ENCODE measurements at places on chromosomes 5 and 9.

GRCh38 chr9:103485138-103485537 is 490.0 kb downstream of the CYLC2 start:
- DNase-seq, result no peak

GRCh38 chr9:90307891-90308290 is 334.7 kb downstream of the DIRAS2 start:
- no peak for DNase-seq

DNA sequence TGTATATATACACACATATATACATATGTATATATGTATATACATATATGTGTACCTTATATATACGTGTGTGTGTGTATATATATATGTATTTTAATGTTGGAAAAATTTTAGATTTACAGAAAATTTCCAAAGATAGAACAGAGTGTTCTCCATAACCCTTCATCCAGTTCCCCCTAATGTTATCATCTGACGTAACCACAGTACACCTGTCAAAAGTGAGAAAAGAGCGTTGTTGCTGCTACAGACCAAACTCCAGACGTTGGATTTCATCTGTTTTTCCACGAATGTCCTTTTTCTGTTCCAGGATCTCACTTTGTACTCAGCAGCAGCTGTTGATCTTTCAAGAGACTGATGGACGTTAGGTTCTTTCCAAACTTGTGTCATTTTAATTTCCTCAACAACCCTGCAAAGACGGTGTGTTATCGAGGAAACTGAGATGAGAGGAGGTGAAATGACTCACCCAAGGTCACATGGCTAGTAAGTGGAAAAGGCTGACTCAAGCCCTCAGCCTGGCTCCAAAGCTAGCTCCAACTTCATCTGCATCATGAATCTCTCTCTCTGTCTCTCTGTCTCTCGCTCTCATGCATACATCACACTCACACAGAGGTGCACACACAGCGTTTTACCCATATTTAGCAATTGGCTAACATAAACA is 17.0 kb upstream of the NTNG2 start:
- no peak for DNase-seq

GRCh38 chr9:137189297-137190295 is 1.1 kb downstream of the SSNA1 start:
- no peak for DNase-seq

DNA sequence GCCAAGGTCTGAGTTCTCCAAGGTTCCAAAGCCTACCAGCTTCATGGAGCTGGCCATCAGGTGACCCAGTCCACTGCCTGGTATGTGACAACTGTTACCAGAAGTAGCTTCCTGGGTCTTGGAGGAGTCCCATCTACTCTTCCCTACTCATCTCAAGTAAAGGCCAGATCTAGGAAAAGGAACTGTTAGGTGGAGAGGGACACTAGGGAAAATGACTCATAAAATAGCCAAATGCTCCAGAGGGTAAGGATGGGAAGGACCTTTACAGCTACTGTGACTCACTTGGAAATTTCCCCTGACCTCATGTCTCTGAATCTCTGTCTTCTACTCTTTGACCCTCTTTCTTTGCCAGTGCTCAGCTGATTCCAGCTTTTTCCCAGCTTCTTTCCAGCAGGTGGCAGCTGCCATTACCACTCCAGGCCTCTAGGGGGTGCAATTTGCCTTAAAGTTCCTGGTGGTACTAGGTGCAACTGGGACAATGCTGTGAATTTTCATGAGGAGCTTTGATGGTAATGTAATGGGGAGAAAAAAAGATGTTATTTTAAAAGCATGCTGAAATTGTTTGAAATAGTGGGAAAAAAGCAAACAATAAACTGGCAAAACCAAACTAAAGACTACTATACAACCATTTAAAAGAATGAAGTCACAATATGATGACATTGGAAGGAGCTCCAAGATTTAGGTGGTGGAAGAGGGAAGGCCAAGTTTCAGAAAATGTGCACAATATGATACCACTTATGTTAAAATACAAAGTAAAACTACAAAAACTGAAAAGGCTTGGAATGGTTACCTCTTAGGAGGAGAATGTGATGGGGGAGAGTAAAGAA is 27.1 kb upstream of the MYORG start:
- no peak for DNase-seq

DNA sequence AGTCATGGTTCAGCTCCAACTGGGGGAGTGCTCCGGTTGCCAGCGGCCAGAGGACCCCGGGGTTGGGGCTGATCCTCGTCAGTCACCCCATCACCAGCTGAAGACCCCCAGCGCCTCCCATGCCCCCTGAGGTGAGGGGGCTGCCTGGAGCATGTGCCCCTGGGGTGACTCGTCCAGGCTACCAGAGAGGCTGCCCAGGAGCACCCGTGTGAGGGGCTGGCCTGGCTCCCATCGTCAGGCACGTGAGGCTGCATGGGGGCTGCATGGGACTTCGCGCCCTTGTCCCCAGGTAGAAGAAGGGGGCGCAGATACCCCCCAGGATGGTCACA is 46.4 kb upstream of the EGFL7 start:
- DNase-seq, result no peak

- no peak for DNase-seq
Measured at GRCh38 chr5:102529031-102529430, 30.2 kb upstream of the SLCO6A1 start.

DNA sequence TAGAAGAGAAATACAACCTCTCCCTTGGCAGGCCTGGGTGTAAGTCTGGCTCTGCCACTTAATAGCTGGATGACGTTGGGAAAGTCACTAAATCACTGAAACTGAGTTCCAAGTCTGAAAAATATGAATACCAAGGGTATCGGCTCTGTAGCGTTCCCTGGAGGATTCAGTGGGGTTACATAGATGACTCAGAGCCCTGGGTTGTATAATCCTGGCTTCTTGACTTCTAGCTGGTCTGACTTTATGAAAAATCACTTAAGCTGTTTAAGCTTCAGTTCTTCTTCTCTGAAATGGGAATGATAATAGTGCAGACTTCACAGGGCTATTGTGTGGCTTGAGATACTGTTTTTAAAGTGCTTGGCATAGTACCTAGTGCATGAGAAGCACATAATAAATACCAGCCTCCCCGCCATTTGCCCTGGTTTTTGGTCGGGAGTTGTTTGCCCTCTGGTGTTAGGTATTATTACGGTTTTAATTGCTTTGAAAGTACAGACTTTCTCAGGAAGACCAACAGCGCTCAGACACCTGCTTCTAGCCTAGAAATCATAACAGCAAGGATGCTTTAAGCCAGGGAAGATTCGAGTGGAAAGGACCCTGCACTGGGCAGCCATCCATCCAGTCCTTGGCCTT is 43.0 kb downstream of the CYFIP2 start:
- DNase-seq, result no peak

DNA sequence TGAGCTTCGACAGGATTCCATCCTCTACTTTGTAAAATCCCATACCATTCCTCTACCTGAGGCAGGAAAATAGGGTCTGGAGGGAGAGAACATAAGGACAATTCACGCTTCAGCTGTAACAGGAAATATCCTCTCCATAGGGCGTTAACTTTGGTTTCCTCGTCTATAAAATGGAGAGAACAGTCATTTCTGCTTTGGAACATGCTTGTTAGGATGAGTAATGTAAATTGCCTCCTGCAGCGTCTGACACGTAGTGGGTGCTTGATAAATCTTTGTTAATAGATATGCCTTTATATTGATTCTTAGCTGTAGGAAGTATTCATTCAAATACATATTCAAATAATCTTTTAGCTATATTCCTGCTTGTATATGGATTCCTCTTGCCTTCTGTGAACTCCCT is 711 bp upstream of the SUB1 start:
- no peak for DNase-seq

GRCh38 chr9:127183814-127184582 is 61.6 kb upstream of the ANGPTL2 start:
- no peak for DNase-seq

GRCh38 chr5:56851258-56851941 is 36.1 kb downstream of the MAP3K1 start:
- DNase-seq, result no peak

DNA sequence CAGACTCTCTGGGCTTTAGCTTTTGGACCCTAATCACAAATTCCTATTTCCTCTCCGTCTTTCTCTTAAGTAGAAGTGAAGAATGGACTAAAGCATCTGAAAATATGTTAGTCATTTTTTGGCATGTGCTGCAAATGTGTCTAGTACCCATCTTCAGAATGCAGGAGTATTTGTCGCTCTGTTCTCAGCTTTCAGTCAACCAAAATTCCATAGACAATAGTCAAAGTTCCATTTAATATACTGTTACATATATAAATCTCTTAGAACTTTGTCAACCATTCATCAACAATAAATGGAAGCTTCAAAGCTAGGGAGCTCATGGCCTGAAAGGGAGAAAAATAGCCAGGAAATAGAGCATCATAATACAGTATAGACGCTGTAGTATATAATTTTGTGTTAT is 509.4 kb downstream of the BNC2 start:
- no peak for DNase-seq

- DNase-seq, result no peak
Measured at GRCh38 chr5:171806976-171807747, 21.5 kb downstream of the SMIM23 start.

DNA sequence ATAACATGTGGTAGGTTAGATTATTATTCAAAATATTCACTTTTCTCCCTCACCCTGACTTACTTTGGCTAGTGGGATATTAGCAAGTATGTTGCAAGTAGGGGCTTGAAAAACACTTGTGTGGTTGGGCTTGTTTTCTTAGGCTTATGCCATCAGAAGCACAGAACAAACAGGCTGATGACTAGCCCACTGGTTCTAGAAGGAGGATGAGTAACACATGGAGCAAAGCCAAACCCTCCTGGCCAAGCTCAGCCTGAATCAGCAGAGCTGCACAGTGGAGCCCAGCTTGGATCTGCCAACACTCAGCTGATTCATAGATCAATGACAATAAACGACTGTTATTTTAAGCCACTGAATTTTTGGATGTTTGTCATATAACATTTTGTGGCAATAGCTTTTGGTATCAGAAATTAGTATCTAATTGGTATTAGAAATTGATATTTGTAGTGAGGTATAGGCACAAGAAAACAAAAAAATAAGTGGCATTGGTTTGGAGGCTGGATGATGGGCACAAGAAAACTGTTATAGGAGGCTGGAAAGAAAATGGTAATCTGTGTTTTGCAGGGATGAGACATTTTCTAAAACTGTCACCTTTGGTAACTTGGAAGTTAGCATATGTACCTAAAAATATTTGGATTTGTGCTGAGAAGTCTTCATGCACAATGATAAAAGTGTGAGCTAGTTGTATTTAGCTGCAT is 46.1 kb upstream of the ZBED3 start:
- DNase-seq, result no peak

- DNase-seq, result no peak
Measured at GRCh38 chr5:167389537-167389936, 901.9 kb upstream of the WWC1 start.

- no peak for DNase-seq
Measured at GRCh38 chr5:36417668-36418067, 116.0 kb upstream of the RANBP3L start.

- DNase-seq, result no peak
Measured at GRCh38 chr5:145752534-145752933, 82.6 kb downstream of the PRELID2 start.

Data from DMS 273 treated with DMSO at 0.1 percent for 48 hours (cell line).